ENCODE measurements at places on chromosomes 1 and 21.

- DNase-seq = no peak
These were observed 53.0 kb upstream of the ADORA3 start for GRCh38 chr1:111556325-111557037.

- DNase-seq = no peak
These were observed 48.1 kb downstream of the NFIA start for GRCh38 chr1:61130338-61131000.

DNA sequence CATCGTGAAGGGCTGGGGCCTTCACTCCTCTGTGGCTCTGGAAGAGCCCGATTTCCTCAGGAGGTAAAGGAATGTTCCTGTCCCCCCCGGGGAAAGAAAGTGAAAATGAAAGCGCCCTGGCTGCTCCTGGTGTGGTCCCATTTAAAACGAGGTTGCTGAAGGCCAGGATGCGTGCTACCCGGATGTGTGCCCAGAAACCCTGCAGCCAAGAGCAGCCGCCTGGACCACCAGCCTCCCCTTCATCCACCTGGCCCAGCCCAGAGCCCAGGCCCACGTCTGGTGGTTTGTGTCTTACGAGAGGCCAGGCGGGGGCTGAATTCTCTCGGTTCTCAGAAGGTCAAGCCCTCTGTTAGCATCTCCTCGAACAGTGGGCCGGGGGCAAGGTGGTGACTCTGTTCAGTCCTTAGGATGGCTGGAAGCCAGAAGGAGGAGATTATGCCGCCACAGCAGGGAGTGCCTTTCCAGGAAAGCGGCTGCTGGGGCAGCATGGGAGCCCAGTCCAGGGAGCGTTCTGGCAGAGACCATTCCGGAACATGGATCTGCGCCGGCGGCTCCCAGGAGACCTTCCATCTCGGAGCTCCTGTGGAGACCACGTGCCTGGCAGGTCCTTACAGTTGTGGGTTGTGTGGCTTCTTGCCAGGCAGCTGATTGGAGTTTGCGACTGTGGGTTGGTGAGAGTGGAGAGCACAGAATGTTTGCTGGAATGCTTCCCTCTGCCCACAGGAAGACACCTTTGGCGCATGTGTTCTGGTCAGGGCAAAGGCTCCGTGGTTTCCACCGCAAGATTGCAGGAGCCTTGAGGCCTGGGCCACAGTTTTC is 1.4 kb downstream of the GUK1 start:
- peak; percentile 56 for DNase-seq

DNA sequence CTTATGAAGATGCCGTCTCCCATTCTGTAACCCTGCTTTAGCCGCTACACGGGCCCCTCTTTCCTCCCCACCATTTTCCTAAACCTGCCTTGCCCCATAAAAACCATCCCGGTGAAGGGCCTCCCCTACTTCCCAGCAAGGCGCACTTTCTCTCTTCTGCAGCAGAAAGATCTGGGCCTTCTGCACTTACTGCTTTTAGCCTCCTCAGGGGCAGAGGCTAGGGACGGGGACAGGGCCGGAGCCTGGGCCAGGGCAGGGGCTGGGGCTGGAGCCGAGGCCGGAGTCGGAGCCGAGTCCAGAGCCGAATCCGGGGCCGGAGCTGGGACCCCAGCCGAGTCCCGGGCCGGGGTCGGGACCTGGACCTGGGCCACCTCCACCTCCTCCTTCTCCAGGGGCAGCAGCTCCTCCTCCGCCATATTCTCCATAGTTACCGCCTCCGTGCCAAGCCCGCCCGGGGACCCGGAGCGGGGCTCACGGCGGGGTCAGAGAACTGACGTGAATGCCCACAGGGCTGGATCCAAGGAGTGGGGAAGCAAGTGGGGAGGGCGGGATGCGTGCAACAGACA is 382 bp downstream of the TRMT1L start:
- no peak for DNase-seq
